ENCODE measurements at places on chromosomes 11 and 22.

DNA sequence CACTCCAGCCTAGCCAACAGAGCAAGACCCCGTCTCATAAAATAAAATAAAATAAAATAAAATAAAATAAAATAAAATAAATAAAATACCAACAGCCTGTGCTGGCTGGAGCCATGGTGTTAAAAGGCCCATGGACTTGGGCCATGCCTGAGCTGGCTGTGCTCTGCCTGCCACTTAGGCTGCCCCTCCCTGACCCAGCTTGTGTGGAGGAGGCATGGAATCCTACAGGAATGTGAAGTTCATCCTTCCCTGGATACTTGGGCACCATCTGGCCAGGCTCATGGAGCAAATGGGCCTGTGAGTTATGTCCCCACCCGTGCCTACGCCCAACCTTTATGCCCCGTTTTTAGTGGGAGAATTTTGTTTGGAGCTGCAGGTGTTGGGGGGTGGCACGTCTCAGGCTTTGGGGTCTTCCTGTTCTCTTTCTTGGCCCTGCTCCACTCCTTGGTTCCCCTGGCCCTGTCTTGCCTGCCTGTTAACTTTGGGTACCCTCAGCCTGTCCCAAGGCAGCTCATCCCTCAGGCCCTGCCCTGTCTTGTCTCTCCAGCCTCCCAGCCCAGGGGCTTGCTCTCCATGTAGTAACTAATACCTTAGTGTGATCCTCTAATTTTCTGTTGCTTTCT is 51.3 kb downstream of the BCR start:
- no peak for DNase-seq

DNA sequence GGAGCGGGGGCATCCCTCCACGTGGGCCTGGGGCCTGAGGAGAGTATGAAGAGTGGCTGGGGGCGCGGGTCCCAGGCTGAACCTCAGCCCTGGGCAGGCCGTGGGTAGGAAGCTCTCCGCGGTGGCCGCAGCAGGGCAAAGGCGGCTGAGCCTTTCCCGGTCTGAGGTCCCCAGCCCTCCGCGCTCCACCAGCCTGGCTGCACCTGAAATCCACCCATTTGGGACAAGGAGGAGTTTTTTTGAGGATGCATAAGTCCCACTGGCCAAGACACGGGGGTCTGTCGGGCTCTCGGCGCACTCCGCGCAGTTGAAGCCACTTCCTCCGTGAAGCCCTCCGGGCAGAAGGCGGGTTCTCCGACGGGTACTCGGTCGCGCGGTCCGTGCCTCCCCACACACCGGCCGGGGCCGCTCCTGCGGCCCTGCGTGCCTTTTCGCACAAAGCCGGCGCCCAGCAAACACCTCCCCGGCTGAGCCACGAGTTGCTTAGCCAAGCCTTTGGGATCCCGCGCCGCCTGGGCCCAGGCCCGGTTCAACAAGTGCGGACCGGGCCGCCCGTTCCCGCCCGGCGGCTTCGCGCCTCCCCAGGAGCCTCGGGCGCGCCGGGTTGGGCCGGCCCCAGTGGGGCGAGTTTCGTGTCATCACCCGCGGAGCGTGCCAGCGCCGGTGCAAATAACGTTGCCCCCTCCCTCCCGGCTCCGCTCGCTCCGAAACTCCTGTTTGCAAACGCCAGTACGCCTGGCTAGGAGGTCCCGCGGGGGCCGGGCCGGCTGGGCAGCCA is 666 bp upstream of the OVOL1 start:
- DNase-seq: no peak

DNA sequence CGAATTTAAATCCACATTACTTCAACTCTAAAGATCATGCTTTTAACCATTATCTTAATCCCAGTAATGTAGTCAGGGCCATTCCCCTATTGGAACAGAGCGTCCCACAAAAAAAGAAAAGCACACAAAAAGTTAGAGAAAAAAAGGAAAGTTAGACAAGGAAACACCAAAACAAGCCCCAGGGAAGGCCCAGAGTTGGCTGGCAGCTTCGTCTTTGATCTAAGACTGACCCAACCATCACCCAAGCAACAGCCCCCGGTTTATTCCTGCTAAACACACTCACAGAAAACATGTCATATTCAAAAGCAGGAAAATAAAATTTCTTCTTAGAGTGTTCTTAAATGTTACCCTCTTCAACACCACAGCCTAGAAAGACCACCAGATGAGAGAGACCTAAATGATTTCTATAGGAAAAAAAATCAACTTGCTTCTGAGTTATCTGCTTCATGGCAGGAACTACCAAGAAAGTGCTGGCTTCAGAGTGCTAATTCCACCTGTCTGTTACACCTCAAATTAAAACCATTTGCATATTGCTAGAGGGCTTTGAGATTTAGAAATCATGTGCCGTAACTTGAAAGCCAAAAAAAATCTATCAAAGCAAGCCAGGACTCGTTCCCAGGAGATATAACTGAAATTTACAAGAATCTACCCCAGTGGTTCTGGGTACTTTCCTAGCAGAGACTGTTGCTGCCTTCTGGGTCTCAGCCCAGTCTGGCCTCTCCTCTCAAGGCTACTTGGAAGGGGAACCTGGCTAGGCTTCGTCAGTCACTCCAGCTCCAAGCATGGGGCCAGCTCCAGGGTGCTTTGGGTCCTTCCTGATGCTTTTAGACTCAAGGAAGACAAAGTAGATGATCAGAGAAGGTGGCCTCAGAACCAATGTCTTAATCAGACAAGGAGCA is 31.2 kb downstream of the POU2AF3 start:
- DNase-seq: no peak

DNA sequence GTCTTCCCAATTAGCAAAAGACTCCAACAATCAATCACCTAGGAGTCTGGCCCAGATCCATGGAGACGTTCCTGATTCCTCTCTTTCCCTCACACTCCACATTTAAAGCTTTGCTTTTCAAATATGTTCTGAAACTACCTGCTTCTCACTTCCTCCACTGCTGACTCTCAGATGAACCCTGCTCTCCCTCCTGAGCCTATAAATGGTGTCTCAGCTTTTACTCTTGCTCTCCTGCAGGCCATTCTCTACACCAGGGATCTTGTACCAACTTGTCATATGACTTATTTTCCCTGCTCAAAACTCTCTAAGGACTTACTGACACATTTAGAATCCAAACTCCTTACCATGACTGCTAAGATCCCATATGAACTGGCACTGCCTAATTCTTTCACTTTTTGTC is 138.4 kb upstream of the DDI1 start:
- no peak for DNase-seq
